Panc1 (cell line): ENCODE measurements at places on chromosomes 2 and 18.

- no peak for DNase-seq
These were observed 63.1 kb upstream of the MCFD2 start for GRCh38 chr2:46978723-46979122.

DNA sequence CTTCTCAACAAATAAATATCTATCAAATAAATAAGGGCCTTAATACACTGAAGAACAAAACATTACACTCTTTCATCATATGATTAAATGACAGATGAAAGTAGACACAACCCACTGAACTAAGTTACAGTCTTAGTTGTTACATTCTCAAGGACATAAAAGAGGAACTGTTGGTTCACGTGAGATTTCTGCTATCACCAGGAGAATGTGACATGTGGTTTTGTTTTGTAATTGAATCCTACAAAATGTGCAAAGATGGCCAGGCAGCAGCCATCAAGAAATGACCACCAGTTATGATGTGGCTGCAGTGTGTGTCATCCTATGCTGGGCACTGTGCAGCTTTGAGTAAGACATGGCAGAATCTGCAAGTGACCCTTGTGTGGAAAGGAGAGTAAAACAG, 310.6 kb upstream of the PIK3C3 start:
- DNase-seq = no peak

- no peak for DNase-seq
These were observed 130.4 kb upstream of the ZFP36L2 start for GRCh38 chr2:43356774-43357173.

DNA sequence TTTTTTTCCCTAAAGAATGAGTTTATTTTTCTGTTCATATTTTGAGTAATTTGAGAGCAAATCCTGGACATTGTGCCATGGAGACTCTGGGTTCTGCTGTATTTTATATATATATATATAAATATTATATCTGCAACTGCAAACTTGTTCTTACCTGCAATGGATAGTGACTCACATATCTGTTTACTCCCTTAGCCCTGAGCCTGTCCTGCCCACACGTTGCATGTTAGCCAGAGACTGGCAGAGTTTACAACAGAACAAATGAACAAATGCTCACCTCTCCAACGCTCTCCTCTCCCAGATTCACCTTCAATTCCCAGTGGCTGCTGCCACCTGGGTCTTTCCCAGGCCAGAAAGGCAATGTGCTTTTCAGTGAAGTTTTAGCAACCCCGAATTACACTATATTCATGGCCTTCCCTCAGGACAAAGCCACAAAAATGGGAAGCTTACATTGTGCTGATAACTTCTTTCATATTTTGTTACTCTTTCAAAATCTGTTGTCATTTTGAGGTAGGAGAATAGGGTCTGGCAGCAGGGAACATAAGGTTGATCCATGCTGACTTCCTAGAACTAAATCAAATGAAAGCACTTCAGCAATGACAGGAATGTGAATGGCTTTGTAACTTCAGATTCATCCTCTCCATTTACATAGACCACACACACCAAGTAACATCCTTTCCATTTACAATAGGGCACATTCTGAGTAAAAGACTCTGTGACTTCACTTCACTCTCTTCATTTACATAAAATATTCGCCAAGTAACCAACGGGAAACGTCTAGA, 105.4 kb upstream of the FAM110C start:
- no peak for DNase-seq

GRCh38 chr2:219595256-219595655, 2.4 kb upstream of the STK11IP start:
- DNase-seq = no peak

- DNase-seq = no peak
These were observed 387.8 kb downstream of the CDH7 start for GRCh38 chr18:66138642-66139041.

- no peak for DNase-seq
These were observed 151.9 kb upstream of the PELI1 start for GRCh38 chr2:64296140-64296480.
